ENCODE measurements at places on chromosomes 16 and 17. TPM values are rescaled to one million over a fixed set of nuclear protein-coding genes. Genes with fewer than 3 reads are reported as not detected.

EVPL gene
- not detected for total RNA-seq

CTRB2 gene
- total RNA-seq, result not detected

KRT31 gene
- not detected for total RNA-seq

RCVRN gene
- total RNA-seq, result not detected

Data from chondrocyte (in vitro differentiated cells).